ENCODE measurements at places on chromosomes 3 and 15.

DNA sequence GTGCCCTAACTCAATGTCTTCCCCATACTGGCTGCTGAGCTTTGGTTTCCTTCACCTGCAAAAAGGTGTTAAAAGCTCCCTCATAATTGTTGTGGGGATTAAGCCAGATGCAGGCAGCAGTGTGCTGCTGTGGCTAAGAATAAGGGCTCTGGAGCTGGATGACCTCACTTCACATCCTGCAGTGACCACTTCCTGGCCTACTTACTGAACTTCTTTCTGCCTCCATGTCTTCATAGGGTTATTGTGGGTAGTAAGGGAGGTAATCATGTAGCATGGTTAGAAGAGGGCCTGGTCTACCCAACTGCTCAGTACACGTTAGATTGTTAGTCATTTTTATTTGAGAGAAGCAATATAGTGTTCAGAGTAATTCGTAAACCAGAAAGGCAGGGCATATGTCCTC is 18.4 kb downstream of the GYG1 start:
- DNase-seq: no peak

GRCh38 chr3:58326267-58326900 is 6.3 kb upstream of the PXK start:
- no peak for DNase-seq

DNA sequence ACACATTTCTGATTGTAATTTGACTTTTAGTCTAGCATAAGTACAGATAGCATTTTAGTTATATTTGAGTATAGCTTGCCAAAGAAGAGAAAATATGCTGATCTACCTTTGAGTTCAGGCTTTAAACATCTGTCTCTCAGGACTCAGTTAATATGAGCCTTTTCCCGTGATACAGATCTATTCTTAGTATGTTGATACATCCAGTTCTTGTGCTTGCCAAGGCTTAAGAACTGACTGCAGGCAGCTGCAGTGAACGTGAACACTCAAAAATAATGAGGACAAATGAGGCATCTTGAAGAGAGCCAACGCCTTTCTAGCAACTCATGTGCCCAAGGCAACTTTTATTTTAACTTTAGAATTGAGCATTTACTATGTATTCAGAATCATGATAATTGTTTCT is 325.5 kb downstream of the SI start:
- DNase-seq: no peak

GRCh38 chr15:100765467-100766241 is 114.0 kb upstream of the ALDH1A3 start:
- no peak for DNase-seq

DNA sequence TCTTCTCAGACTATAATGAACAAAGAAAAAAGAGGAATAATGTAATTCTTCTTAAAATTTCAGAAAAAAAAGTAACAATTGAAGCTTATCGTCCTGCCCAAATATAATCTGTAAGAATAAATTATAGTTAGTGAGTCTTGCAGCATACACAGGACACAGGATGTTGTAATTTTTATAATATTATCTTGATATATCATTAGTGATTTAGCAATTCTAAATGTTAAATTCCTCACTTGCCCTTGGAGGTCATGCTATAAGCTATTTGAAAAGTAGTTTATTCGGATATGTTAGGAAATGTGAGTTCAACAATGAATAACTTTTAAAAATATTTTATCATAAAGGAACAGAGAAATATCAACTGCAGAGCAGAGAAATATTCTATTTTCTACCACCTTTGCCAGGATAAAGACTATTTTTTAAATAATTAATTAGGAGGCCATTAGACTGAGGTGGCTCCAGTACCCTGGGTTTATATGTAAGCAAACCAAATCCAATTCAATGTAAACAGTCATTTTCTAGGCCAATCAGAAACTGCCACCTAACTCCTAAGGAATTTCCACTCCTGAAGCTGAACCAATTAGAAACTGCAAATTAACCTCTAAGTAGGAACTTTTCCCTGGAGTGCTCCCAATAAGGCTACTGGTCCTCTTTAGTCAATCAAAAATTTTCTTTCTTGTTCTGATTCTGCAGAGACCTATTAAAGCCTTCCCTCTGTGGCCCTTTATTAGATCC is 1109.3 kb downstream of the ROBO2 start:
- no peak for DNase-seq

DNA sequence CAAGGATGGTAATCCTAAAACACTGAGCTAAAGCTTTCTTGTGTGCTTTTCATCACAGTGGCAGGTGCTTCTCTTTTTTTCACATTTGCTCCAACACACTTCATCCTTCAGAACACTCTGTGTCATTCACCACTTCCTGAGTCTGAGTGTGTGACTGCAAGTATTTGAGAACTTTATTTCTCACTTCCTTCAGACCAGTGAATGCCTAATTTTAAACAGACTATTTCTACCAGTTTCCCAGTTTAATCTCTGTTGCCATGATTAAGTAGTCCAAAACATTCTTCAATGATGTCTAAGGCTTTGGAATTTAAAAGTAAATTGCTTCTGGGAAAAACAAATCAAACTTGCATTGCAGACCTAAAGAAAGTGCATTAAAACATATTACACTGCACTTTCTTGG is 541.2 kb downstream of the RBMS3 start:
- DNase-seq: no peak

- no peak for DNase-seq
These were observed 213.3 kb downstream of the GRM7 start for GRCh38 chr3:7074217-7074616.

DNA sequence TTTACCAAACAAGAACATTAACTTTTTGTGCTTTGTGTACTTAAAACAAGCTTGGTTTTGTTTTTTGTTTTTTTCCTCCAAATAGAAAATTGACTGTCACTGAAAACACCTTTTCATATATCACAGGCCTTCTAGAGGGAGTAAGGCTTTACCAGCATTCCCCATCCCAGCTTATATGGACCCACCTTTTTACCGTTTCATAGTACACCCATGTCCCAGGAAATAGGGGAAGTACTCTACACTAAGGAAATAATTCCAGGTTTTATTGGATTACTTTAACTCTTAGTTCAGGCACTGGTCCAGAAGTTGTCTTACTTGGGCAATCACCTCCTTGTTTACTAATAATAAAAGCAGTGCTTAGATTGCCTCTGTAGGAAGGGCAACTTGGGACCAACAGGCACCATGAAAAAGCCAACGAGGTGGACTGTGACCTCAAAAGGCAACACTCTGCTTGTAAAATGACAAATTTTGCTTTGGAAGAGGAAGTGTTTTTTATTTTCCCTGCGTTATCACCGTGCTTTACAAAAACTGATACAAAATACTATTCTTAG is 26.2 kb downstream of the HMG20A start:
- no peak for DNase-seq

- DNase-seq: no peak
These were observed 9.4 kb downstream of the DAZL start for GRCh38 chr3:16595778-16596177.

Measured in stimulated activated CD4-positive, alpha-beta T cell treated with anti-CD3 and anti-CD28 coated beads, Interleukin-4, amount 100 ng/mL, for 1 hour (primary cell).